ENCODE measurements at places on chromosomes 12 and 14.
A peak's percentile ranks its signal among the peaks of the same experiment; 100 is the strongest.

DNA sequence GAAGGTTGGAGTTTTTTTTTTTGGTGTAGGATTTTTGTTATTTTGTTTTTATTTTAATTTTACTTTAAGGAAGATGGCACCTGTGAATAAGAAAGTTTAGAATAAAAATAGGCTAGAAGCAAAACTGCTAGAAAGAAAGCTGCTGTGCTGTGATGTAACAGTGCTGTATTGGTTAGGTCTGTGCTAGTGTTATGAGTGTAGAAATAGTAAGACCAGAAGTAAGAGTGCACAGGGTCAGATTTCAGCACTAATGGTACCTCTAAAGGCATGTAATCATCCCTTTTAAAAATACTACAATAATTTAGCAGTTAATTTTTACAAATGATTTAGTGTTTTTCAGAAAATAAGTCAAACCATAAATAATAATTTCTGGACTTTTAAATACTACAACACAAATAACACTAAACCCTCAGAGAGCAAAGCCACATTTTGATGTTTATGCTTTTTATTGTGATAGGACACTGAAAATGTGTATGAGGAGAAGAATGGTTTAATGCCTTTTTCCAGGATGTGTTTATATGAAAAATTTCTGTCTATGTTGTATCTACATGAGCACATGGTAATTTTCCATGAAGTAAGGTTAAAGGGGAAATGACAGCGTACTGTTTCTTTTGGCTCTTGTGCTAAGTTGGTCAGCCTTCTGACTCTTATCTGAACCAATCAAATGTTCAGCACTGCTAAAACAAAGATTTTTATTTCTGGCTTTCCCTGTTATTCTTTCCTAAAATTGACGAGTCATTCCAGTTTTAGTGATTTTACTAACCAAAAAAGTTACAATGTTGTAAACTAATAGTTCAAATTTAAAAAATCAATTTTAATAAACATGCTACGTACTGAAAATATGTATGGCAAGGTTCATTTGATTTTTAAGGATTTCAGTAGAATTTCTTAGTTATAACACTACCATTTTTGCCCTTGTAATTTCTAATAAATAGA lies 96.1 kb downstream of the PPHLN1 start:
- DNase-seq = no peak

- no peak for DNase-seq
These were observed 55.7 kb downstream of the APOBEC1 start for GRCh38 chr12:7610006-7610405.

DNA sequence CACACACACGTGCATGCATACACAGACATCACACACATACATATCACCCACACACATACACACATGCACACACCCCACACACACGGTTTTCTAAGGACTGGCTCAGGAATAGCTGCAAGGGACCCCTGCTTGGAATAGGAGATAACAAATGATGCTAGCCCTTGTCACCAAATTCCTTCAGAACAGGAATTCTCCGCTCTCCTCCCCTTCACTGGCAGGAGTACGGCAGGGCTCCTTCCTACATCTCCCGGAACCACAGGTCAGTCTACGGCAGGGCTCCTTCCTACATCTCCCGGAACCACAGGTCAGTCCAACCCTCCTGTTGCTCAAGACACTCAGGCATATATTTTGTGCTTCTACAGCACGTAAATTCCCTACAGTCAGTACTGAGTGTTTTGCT lies 23.9 kb downstream of the PHLDA1 start:
- no peak for DNase-seq

GRCh38 chr12:124939079-124939420 lies 24.6 kb upstream of the UBC start:
- peak; percentile 55 for DNase-seq

- DNase-seq = no peak
These were observed 27.7 kb downstream of the FUT8 start for GRCh38 chr14:65440230-65440629.

- no peak for DNase-seq
These were observed 179.3 kb upstream of the TMEM260 start for GRCh38 chr14:56400109-56400825.

DNA sequence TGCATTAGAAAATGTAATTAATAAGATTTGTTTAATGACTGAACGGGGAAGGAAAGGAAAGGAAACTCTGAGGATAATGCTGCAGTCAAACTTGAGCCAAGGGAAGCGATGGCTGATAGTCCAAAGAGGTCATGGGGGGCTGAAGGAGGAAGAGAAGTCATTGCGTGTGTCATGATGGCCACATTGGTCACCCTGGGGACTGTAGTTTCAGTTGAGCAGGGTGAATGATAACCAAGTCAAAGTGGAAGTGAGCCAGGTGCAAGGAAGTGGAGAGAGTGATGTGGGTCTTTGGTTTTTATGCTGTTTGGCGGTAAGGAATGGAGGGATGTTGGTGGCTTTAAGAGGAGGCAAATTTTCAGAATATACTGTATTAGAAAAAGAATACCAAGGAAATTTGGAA lies 21.6 kb downstream of the C12orf75 start:
- DNase-seq = no peak

- no peak for DNase-seq
These were observed 19.5 kb downstream of the TAMALIN start for GRCh38 chr12:52026263-52026662.

- DNase-seq = peak; percentile 67
These were observed 11.7 kb upstream of the NFKBIA start for GRCh38 chr14:35416108-35416750.

DNA sequence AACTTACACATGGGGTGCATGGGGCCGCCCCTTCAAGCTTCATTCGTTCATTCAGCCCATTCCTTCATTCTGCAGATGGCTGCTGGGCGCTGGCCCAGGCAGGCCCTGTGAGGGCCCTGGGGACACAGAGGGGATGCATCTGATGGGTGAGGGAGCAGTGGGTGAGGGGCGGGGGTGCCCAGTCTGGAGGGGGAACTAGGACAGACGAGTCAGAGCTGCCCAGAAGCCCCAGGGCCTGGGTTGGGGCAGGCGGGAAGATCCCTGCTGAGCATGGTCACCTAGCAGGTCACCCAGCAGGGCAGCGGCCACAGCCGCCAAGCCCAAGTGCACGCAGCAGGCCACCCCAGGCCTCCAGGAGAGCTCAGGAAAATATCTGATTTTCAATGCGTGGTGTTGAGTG lies 14.1 kb downstream of the TRMT61A start:
- no peak for DNase-seq

- no peak for DNase-seq
These were observed 111.4 kb downstream of the EPS8 start for GRCh38 chr12:15677726-15678201.

- DNase-seq = no peak
These were observed 318.2 kb downstream of the TMEM117 start for GRCh38 chr12:44154128-44154527.

DNA sequence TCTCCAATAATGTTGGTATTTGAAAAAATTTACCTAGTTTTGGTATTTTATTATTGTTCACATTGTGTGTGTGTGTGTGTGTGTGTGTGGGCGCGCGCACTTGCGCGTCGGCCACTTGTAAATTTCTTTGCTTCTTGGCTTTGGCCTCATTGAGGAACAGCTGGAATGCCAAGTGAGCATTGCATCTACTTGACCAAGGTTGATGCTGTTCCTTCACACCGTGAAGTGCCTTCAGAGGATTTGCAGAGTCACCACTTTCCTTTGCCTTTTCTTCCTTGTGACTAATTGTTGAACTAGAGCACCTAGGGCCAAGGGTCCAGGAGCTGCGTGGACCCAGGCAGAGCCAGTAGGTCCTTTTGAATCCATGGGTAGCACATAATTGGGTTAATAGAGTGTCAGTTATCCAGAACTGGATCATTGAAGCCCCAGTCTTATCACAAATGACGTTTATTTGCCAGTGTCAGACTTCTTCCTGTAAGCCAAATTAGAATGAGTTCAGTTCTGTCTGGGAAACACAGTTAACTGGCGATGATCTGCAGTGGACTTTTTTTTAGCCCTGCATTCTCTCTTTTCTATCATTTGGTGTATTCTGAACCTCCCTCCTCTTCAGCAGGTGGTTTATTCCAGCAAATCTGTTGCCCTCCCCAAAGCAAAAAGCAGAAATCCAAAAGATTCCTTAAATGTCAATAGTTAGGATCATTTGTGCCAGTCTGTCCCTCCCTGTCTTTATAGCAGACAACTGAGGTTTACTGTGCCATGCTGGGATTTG lies 2.6 kb downstream of the PPP2R5C start:
- no peak for DNase-seq

- DNase-seq = no peak
These were observed 7.1 kb downstream of the CSRP2 start for GRCh38 chr12:76871742-76872141.

- DNase-seq = peak; percentile 90
These were observed 13.0 kb upstream of the UBC start for GRCh38 chr12:124927201-124928094.

DNA sequence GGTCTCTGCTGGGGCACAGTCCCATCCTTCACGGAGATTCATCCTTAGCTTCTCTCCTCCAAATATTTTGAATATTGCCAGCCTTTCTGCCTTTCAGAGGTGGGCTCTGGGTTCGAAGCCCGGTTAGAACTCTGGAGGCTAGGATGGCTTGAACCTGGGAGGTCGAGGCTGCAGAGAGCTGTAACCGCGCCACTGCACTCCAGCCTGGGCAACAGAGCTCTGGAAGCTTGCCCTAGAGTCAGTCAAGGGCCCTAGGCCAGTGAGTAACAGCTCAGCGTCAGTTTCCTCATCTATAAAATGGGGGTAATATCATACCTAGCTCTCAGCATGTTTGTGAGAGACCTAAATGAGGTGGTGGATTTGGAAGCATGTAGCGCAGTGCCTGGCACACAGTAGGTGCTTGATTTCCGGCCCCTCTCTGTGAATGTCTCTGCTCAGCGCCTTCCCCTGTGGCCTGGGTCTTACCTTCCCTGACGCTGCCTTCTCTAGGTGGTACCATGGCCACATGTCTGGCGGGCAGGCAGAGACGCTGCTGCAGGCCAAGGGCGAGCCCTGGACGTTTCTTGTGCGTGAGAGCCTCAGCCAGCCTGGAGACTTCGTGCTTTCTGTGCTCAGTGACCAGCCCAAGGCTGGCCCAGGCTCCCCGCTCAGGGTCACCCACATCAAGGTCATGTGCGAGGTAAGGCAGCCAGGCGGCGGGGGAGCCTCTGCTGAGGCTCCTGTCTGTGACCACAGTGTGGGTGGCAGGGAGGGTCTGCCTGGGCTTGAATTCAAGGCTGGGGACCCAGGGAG lies 3.4 kb downstream of the PTPN6 start:
- no peak for DNase-seq

GRCh38 chr12:22800332-22800731 lies 175.4 kb downstream of the ETNK1 start:
- no peak for DNase-seq

DNA sequence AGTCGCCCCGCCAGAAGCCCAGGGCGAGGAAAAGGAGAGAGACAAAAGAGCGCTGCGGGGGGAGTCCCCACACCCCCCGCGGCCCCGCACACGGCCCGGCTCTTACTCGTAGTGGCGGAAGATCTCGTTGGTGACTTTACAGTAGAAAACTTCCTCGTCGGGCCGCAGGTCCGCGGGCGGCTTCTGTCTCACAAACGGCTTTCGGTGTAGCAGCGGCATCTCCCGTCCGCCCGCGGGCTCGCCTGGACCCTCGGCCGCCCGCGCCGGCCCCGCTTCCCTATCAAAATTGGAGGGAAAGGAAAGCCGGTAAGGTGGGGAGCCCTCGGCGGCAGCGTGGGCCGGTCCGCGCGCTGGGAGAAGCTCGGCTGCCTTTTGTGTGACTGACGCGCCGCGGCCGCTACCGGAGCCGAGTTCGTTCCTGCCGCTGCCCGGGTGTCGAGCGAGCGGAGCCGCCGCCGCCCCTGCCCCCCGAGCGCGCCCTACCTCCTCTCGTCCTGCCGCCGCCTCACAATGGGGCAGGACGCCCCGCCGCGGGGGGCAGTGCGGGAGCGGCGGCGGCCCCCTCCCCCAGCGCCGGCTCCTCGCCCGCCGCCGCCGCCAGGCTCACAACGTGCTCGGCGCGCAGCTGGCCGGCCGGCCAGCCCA lies 652 bp downstream of the BAZ1A start:
- peak; percentile 22 for DNase-seq

GRCh38 chr14:51328772-51329353 lies 88.8 kb downstream of the TMX1 start:
- no peak for DNase-seq

DNA sequence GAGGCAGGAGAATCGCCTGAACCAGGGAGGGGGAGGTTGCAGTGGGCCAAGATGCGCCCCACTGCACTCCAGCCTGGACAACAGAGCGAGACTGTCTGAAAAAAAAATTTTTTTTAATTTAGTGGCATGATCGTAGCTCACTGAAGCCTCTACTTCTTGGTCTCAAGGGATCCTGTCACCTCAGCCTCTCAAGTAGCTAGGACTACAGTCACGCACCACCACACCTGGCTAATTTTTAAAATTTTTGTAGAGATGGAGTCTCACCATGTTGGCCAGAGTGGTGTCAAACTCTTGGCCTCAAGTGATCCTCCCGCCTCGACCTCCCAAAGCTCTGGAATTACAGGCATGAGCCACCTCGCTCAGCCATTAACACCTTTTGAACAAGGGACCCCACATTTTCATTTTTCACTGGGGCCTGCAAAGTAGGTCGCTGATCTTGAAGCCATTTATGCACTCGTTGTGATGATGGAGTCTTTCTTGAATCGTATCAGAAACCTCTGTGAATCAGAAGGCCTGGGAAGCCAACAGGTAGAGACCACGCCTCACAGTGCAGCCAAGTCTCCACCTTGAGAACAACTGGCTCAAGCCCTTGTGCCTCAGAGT lies 5.9 kb downstream of the HCAR1 start:
- no peak for DNase-seq

DNA sequence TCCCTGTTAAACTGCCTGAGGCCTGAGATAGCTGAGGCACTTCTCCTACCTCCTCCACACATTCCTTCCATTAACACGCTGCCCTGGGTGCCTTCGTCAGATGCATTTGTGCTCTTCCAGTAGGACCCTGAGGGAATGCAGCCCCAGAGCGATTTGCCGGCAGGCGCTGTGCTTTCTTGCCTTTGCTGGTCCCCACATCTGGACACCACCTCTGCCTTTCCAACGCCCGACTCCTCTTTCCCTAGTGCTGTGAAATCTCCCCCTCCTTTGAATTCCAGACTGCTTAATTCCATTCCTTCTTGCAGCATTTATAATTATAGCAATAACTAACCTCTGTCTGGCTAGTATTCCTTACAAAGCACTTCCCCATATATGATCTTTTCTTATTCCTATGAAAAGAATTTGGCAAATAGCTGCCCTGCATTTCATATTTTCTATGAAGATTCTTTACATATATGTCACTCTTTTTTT lies 88.4 kb downstream of the C12orf75 start:
- no peak for DNase-seq

- no peak for DNase-seq
These were observed 51.4 kb downstream of the C14orf132 start for GRCh38 chr14:96090441-96091148.

- no peak for DNase-seq
These were observed 96.5 kb downstream of the UNC79 start for GRCh38 chr14:93527203-93527607.

- DNase-seq = no peak
These were observed 14.8 kb downstream of the BATF start for GRCh38 chr14:75537071-75537470.
